Left cardiac atrium (tissue), 4 donors: ENCODE measurements at places on chromosomes 11 and 22. TPM values are rescaled to one million over a fixed set of nuclear protein-coding genes. Genes with fewer than 3 reads are reported as not detected.
A peak's percentile ranks its signal among the peaks of the same experiment; 100 is the strongest.

- no peak for DNase-seq
Observed at GRCh38 chr22:48197189-48197690, 1434.8 kb downstream of the TBC1D22A start.

- no peak for DNase-seq
Observed at GRCh38 chr11:78189851-78190250, 1.1 kb downstream of the USP35 start.

GRCh38 chr11:130404727-130405126 lies 23.7 kb downstream of the ADAMTS8 start:
- no peak for DNase-seq

DNA sequence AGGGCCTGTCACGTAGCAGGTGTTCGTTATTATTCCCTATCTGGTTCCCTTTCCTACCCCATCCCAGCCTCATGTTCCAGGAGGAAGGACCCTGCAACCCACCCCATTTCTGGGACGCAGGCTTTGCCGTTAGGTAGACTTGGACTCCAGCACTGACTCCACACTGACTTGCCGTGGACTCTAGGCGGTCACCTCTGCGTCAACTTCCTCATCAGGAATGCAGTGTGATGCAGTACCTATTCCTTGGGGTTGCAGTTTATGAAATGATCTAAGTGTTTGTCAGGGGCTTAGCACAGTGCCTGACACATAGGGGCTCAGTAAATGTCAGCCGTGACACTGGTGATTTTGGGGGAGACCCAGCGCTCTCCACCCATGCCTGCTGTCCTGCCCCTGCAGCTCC lies 16.8 kb downstream of the DGKZ start:
- peak; percentile 21 for DNase-seq

DNA sequence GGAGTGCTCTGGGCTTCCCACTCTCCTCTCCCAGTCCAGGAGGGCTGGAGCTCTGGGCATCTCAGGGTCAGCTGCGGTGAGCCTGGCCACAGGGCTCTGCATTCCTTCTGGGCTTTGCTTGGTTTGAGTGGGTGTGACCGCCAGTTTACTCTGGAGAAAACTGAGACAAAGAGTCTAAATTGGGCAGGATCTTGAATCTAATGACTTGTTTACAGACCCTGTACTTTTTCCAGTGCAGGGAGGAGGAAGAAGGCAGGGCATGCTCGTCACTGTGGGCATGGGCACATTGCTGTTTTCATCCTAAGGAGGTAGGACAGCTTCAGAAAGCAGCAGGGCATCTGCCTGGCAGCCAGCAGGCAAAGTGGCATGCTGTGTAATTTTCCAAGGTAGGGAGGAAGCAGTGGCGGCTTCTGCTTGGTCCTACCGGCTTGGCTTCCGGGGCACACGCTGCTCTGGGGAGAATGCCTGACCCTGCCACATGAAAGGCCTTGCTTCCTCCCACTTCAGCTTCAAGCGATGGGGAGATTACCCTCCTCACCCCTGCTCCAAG lies 22.9 kb downstream of the FLI1 start:
- DNase-seq = no peak

DNA sequence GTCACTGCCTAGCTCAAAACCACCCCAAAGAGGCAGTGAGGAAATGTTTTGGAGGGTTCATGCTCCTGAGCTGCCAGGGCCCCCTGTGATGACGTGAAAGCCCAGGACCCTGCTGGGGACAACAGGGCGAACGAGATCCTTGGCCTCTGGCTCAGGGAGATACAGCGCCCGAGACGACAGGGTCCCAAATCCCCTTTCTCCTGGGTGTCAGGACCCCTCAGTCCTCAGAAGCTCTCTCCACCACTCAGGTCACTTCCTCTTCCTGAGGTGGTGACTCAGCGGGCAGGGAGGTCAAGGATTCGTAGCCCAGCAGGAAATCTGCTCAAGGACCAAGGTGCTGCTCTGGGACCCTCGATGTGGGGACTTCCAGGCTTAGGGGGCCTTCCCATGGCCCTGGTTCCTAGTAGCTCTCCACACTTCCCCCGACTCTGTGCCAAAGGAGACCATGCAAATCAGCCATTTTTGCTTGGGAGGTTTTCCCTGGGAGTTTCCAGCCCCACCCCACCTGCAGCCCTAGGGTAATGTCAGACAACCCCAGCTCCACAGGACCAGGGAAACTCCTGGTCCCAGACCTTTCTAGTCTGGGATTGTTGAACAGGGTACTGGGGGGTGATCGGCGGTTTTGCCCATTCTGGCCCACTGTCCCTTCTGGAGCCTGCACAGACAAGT lies 12.8 kb downstream of the BCL9L start:
- DNase-seq = no peak

The POU2F3 gene
- total RNA-seq = not detected

- DNase-seq = no peak
Observed at GRCh38 chr11:105881027-105881426, 141.0 kb downstream of the MSANTD4 start.

The DDB1 gene
- total RNA-seq = 136 TPM

The BTBD18 gene
- total RNA-seq = not detected

The BRMS1 gene
- total RNA-seq = 14.9 TPM

GRCh38 chr11:2519862-2520735 lies 75.3 kb downstream of the KCNQ1 start:
- peak; percentile 11 for DNase-seq
